CD8-positive, alpha-beta memory T cell (primary cell): ENCODE measurements at places on chromosomes 5 and 9.

GRCh38 chr5:123365156-123365555 lies 58.0 kb downstream of the CEP120 start:
- DNase-seq = no peak

DNA sequence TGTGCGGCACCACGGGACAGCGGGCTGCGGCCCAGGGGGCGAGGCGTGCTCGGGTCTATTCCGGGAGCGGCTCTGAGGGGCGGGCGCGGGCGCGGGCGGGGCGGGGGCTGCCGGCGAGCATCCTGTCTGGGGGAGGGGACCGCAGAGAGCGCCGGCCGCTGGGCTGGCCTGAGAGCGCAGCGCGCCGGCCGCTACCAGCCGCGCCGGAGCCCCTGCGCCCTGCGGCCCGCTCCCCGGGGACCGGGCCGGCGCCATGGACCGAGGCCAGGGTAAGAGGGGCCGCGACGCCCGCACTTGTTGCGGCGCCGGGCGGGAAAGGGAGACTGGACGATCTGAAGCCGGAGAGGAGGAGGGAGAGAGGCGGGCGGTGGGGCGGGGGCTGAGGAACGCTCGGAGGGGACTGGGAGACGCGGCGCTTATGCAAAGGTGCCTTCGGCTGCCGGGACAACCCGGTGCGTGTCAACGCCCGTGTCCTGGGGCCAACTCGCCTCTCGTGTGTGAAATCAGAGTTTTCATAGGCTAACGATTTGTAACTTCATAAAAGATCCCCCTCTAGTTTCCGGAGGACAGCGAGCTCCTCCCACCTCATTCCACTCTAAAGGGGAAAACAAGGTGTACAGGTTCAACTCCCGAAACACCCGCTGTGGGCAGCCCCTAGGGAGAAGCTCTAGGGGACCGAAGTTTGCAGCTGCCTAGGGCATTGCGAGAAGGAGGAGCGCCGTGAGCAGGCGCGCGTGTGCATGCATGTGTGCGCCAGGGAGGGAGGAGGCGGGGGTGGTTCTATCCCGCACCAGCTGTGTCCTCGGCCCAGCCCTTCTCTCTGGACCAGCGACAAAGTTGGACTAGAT lies at the start of gene AFAP1L1:
Gene AFAP1L1, plus strand, starts transcription at position 144 of the 848 bp plus-strand sequence. Its CDS starts 110 bp downstream, at position 254.
- DNase-seq = no peak

DNA sequence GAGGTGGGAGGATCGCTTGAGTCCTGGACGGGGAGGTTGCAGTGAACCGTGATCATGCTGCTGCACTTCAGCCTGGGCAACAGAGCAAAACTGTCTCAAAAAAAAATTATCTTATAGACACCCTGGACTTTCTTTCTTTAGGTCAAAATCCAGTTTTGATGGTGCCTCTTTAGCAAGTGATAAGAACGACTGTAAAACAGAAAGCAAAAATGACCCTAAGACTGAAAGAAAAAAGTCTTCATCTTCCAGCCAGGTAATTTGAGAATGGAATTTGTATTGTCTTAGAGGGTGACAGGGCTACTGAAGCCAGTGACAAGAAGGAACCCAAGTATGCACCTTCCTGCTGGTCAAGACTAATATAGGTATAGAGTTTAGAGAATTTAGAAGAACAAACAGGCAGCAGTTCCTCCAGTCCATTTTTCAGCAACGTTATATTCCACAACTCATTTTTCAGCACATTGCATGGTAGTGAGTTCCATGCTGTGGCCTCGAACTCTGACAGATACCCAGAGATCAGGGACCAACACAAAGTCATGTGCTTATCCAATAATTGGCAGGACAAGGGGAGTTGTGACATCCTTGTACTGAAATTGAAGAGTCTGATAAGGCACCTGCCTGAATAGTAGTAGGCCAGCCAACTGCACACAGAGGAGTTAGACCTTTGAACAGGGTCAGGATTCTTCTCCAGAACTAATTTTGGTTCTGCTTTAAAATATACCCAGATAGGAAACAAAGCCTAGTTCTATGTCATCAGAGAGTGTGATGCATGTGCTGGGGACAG lies 46.5 kb downstream of the GRAMD2B start:
- DNase-seq = no peak

- no peak for DNase-seq
These were observed 140.3 kb upstream of the IER5L start for GRCh38 chr9:129318121-129319075.
